ENCODE measurements at places on chromosomes 7 and 10.

DNA sequence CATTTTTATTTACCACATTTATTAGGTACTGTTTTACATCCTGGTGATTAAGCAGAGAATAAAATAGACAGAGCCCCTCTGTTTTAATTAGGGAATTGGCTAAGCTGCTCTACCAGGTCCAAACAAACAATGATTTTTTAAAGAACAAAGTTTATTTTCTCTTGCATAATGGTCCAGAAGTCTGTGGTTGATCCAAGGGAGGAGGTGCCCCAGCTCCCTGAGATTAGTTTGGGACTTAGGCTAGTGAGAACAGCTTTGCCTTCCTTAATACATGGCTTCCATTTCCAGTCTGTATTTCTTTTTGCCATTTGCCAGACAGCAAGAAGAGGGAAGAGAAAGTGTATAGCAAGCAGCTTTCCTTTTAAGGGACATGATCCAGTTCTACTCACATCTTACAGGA, 2.9 kb upstream of the MIOS start:
- DNase-seq = no peak

DNA sequence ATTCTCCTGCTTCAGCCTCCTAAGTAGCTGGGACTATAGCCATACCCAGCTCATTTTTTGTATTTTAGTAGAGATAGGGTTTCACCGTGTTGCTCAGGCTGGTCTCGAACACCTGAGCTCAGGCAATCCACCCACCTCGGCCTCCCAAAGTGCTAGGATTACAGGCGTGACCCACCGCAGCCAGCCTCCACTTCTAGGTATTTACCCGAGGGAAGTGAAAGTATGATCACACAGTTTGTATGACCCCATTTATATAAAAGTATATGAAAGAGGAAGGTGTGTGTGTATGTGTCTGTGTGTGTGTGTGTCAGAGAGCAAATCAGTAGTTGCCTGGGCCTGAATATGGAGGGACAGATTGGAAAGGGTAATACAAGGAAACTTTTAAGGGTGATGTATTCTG, 2.0 kb upstream of the PURB start:
- no peak for DNase-seq

- DNase-seq = no peak
These were observed 1.3 kb downstream of the LSMEM1 start for GRCh38 chr7:112481833-112482670.

- DNase-seq = no peak
These were observed 116.2 kb downstream of the EBF3 start for GRCh38 chr10:129847741-129848483.

- DNase-seq = no peak
These were observed 42.9 kb downstream of the ANTXRL start for GRCh38 chr10:46329690-46330016.

DNA sequence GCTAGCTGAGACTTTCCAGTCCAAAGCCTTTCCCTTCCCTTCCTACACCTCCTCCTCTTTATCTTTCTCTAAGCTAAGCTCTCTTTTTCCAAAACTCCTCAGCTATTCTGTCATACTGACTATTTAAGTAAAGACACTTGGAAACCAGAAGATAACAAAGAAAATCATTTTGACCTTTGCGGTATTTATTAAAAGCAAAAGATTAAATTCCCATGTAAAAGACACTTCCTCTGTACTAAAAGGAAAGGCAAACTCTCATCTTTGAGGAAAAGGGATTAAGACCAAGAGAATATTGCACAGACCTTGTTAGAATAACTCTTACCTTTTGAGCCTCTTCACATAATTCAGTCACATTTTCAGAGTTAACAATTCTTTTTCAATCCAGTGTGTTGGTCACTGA, 15.8 kb downstream of the ST8SIA6 start:
- DNase-seq = no peak

DNA sequence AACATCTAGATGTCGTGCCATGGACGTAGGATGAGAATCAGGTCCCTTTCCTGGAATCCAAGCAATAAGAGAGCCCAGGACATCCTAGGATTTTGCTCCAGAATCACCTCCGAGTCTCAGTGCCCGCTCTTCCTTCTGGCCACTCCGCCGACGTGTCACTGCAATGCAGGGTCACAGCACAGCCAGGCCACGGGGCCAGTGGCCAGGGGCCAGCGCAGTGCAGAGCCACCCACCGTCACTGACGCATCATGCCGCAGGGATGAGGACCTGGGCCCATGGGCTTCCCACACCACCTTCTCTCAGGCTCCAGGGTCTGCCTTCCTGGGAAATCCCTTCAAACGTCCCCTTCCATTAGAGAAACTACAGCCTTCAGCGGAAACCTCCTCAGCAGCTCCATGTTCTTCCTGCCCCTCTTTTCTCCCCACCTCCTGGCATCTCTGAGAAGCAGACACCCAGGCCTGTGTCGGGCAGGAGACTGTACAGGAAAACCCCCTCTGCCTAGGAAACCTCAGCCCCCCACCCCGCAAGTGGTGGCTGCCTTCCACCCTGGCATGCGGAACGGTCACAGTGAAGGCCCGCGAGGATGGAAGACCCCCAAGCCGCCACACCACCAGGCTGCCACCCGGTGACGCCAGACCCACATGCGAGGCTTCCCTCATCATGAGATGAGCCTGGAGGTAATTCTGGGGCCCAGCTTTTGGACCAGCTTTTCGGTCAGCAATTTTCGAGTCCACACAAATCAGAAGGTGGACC, 32.1 kb downstream of the STK32C start:
- DNase-seq = no peak

DNA sequence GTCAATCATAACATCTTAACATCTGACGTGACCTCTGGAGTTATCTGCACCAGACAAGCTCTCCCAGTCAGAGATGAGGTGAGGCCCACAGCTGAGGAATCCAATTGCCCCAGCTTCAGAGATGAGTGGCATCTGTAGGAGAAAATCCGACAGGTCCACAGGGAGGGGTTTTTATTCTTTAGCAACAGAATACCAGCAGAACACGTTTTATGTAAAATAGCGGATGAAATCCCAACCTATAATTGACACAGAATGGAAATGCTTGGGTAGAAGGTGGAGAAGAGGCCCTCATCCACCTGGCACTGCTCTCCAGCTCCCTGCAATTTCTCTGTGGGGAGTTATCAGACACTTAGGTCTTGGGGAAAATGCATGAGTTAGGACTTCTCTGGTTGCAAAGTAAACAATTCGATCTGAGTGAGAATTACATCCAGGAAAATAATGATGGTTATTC, 144.2 kb upstream of the NRP1 start:
- DNase-seq = no peak

DNA sequence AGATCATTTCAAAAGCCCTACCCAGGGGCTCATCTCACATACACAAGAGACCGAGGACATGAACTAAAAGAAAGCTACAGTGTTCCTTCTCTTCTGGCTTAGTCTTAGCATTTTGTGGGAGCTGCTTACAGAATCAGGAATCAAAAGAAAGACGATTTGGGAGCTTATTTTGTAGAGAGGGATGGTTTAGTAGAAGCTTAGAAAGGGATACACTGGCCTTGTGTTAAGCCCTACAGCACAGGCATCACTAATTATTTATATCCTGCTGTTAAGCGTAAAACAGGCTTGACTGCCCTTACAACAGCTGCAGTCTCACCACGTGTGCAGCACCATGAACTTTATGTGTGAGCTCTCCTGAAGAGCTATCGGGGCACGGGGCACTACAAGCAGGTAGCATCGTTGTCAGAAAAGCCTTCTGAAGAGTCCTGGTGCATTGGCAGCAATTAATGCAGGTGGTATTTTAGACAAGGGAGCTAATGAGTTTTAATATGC, 798.3 kb downstream of the NXPH1 start:
- no peak for DNase-seq

DNA sequence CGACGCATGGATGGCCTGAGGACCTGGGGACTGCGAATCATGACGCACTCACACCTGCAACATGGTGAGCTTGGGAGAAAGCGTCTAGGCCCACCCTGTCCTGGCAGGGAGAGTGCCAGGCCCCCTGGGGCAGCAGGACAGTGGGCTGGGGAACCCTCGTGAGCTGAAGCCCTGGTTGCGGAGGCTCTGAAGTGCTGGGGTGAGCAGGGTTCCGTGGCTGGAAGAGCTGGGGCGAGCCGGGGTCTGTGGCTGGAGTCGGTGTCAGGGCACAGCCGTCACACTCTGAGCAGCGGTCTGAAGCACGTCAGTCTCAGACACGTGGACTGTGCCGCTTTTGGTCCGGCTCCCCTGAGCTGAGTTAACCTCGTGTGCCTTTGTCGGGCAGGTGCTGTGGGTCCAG, 4.7 kb downstream of the SUN1 start:
- no peak for DNase-seq

- DNase-seq = no peak
These were observed 27.8 kb downstream of the TMEM236 start for GRCh38 chr10:17779784-17780183.

- no peak for DNase-seq
These were observed 231.2 kb downstream of the SNX13 start for GRCh38 chr7:17709127-17709526.

- no peak for DNase-seq
These were observed 30.7 kb upstream of the APBB1IP start for GRCh38 chr10:26407406-26407969.

DNA sequence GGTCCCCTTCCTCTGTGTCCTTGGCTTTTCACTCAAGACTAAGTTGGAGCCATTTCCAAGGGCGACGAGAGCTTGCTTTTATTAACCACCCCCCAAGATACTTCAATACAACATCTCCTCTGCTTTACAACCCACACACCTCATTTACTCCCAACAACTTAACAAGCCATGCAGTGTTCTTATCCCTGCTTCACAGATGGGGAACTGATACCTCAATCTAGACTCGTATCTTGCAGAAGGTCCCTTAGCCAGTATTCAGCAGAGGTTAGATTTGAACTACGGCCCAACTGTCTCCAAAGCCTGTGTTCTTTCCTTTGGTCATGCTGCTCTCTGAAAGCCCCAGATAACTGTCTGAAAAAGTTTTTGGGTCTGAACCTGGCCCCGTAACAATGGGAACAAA, 444.8 kb downstream of the GRID1 start:
- no peak for DNase-seq

GRCh38 chr10:3681642-3682554, 103.1 kb downstream of the KLF6 start:
- no peak for DNase-seq

DNA sequence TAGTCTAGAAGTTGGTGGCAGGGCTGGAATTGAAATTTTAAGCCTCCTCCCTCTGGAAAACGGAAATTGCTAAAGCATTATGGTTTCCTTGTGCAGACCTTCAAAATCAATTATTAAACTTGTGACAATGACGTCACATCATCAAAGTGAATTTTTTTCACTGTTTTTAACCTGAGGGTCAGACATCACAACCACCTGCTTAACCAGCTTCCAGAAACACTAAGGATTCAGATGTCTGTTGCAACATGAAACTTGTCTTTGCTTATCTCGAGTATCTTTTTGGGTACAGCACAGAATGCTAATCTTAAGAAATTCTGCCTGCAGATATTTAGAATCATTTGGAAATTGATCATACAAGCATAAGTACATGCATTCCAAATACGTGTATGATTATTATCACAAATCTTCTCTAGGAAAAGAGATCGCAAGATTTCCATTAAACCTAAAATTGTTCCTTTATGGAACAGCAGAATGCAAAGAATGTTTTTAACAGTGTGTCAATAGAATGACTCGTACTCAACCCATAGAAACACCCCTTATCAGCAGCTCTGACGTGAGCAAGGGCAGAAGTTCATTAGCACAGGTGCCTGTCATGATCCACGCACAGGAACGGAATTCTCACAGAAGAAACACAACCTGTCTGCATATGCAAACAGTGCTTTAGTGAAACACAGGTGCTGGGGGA, 4.1 kb upstream of the GTPBP4 start:
- DNase-seq = no peak

DNA sequence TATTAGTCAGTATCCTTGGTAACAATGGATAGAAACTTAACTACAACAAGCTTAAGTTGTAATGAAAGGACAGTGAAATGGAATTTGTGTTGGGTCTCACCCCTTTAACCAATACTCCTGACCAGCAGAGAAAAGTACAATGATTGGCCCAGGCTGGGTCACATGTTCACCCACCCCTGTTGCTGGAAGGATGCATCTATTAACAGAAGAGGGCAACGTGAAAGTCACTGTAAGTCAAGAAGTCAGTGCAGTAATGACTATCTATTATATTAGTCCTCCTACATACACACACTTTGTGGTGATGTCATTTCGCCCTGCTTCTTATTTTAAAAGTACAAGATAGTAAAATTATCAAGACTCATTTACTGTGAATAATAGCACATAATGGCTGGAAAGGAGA, 16.2 kb downstream of the PNLIPRP2 start:
- no peak for DNase-seq

- no peak for DNase-seq
These were observed 195.1 kb upstream of the HABP2 start for GRCh38 chr10:113357681-113358300.

DNA sequence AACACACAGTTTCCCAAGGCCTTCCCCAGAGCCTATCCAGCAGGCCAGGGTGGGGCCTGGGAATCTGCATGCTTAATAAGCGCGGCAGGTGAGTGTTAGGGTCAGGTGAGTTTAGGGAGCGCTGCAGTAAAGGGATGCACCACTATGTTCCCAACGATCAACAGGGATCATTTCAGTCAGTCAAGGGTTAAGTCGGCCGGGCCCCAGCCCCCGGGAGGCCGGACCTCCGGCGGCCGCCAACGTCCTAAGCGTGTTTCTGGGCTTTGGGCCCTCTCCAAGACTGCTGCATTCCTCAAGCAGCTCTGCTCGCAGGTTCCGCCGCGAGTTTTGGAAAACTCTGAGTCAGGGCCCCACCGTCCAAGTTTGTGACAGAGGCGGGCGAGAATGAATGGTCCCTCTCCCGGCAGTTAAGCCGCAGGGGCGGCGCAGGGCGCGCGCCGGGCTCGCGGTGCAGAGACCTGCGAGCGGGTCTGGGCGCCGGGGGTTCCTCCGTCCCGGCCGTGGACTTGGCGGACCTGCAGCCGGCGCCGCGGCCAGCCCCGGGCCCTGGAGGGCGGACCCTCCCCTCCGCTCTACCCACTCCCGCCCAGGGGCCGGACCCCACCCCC, 81.6 kb downstream of the ARHGAP22 start:
- no peak for DNase-seq
